ENCODE measurements at places on chromosomes 2 and 18.
A peak's percentile ranks its signal among the peaks of the same experiment; 100 is the strongest.

GRCh38 chr18:69727912-69728572 lies 219.6 kb downstream of the CD226 start:
- DNase-seq = no peak

DNA sequence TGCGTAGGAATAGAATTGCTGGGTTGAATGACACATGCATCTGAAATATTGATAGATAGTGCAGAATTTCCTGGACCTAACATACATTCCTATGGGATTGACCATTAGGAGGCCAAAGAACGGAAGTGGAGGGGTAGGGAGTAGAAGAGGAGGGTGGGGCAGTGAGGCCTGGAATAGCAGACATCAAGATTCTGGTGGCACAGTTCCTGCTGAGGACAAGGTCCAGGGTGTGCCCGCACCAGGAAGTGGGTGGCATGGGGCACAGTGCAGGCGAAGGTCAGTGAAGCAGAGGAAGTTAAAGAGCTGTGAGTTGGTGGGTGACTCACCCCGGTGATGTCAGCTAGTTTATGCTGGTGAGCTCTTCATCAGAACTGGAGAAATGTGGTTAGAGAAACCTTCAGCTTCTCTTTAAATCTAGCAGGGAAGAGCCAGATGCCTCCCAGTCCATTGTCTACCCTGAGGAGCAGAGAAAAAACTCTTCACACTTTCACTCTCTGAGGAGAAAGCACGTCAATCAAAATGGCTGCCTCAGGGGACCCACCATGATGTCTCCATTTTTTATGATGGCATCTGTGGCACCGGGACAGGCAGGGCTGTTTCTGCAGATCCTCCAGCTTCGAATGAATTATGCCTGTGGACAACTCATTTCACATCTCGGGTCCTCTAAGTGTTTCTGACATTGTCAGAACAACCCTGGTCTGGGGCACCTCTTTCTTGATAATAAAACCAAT lies 55.9 kb upstream of the CTLA4 start:
- DNase-seq = no peak

DNA sequence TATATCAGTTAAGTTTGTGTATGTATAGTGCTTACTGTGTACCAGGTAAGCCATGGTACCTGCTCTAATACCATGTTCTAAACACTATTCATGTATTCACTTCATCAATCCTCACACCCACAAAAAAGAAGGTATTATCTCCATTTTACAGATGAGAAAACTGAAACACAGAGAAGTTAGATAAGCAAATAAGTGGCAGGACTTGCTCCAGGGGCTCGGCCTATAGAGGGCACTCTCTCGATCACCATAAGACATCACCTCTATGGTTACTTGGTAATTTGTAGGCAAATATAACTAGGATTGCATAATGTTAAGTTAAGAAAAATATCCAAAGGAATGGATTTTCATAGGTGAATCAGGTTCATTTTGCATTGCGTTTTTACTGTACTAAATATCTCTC lies 118.1 kb upstream of the FN1 start:
- DNase-seq = no peak

DNA sequence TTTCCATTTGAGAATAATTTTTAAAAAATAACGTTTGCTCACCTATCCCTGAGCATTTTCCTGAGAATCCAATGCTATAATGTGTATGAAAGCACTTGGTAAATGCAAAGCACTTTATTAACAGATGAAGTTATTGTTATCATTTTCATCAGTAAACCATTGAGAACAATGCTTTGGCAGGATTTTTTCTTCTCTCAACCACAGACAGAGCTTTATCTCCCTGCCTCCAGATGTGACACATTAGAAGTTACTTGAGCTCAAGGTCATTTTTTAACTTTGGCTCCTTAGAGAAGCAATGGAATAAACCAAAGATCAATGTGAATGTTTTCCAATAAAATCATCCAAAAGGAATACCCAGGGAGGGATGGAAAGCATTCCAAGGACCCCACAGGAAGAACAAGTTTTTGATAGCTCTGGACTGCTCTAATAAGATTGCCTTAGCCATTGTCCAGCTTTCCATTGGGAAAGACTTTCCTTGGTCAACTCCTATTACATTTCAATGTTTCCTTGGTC lies 118.9 kb upstream of the NT5C1B start:
- no peak for DNase-seq

GRCh38 chr2:238835726-238836301 lies 12.1 kb upstream of the TWIST2 start:
- no peak for DNase-seq

- DNase-seq = no peak
These were observed 252.4 kb downstream of the NDUFA10 start for GRCh38 chr2:239772721-239773120.

- DNase-seq = no peak
These were observed 366.3 kb upstream of the TFPI start for GRCh38 chr2:187920511-187920910.

DNA sequence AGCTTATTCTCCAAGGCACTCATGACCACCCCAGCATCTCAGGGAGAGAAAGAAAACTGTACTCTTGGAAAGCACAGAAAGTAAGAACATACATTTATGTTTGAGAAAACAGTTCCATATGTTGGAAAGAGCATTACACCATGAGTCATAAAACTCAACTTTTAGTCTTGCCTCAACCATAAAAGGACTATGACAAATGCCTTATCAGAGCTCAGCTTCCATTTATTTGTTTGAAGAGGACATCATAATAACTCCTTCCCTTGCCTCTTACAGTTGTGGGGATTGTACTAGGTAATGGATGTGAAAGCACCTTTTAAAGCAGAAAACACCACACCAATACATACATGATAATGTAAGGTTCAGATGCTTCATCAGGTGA lies 370.8 kb downstream of the LNPK start:
- no peak for DNase-seq

DNA sequence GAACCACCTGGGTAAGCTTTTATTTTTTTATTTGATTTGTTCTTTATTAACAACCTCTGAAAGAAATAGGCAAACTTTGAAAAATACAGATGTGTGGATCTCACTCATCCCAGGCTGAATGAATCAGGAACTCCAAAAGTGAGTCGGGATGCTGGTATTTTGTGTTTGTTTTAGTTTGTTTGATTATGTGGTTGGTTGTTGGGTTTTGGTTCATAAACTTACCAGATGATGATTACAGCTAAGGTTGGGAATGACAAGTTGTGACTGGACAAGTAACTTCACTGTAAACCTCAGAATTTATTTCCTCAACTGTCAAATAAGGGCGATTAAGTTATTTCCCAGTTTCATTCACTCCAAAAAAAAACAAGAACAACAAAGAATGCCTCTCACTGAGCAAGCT lies 80.5 kb upstream of the KIF5C start:
- DNase-seq = no peak

- DNase-seq = no peak
These were observed 732.2 kb downstream of the SOCS6 start for GRCh38 chr18:71021030-71021362.

- no peak for DNase-seq
These were observed 65.1 kb downstream of the MAP4K4 start for GRCh38 chr2:101762451-101763171.

- DNase-seq = no peak
These were observed 1.7 kb upstream of the PER2 start for GRCh38 chr2:238290091-238290509.

GRCh38 chr2:97714084-97714949 lies 941 bp downstream of the ZAP70 start:
- no peak for DNase-seq

DNA sequence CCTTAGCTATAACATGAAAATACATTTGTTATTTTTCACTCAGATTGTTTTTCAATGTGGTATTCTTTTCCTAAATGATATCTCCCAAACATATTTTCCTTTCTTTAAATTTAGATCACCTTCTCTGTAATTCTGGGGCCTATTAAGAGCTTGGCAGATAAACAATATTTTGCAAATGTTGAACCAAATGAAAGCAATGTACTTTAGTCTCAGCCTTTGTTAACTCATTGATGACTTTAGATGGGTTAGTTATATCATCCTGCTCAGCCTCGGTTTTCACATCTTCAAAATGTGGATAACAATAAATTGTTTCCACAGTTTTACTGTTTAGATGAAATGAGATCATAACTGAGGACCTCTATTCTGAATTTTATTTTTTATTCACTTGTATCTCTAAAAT lies 1205.2 kb downstream of the SUCLG1 start:
- DNase-seq = no peak

- DNase-seq = no peak
These were observed 50.5 kb upstream of the OTOS start for GRCh38 chr2:240191001-240191400.

GRCh38 chr2:70894765-70895164 lies 40.9 kb upstream of the ATP6V1B1 start:
- DNase-seq = no peak

DNA sequence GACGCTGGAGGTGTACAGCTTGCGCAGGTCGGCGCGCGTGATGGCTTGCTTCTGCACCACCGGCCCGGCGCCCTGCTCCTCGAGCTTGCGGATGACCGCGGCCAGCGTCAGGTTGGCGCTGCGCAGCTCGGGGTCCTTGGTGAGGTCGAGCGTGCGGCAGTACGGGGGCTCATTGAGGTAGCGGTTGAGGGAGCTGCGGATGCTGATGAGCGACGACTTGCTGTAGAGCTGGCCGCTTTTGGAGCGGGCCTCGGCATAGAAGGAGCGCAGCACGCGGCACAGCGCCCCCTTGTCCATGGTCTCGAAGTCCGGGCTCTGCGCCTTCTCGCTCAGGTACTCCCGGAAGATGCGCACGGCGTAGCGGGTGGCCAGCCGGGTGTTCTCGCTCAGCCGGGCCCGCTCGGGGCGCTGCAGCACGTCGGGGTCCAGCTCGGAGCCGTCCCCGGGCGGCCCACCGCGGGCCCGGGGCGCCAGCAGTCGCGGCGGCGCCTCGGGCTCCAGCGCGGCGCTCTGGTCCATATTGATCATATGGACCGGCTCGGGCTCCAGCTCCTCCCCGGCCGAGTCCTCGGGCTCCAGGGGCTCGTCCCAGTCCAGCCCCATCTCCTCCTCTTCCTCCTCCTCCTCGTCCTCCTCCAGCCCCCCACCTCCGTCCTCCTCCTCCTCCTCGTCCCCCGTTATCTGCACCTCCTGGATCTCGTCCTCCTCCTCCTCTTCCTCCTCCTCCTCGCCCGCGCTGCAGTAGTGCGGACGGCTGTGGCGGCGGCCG lies 523 bp downstream of the KCTD1 start:
- no peak for DNase-seq

DNA sequence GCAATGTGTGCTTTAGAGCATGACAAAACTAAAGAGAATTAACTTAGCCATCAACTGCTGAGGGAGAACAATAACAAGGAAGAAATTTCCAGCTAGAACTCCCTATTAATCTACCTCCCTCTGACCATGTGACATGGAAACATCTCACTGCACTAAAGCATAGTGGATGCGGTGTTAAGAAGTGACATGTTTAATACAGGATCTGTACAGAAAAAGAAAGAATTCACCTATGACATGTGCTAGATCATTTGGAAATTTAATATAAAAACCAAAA lies 202.3 kb upstream of the KLHL14 start:
- DNase-seq = no peak

- DNase-seq = no peak
These were observed 113.6 kb downstream of the METTL8 start for GRCh38 chr2:171320208-171320621.

DNA sequence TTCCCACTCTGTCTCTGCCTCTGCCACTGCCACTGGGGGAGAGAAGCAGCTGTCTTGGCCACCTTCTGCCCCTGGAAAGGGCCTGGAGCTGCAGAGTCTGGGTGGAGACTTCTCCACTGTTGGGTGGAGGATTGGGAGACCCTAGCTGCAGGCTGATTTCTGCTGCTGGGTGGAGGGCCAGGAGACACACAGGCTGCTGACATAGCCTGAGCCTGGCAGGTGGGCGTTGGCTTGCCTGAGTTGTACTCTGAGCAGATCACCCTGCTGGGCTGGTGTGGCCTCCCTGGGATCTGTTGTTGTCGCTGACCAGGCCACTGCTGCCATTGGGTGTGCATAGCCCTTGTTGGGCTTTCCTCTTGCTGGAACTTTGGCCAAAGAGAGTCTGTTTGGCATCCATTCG lies 64.3 kb downstream of the ARHGEF4 start:
- DNase-seq = no peak

- DNase-seq = peak; percentile 4
These were observed 775 bp downstream of the WDR12 start for GRCh38 chr2:202910698-202911097.
